ENCODE measurements at places on chromosomes 6 and 20. TPM values are rescaled to one million over a fixed set of nuclear protein-coding genes. Genes with fewer than 3 reads are reported as not detected.

Gene PRDM13
- polyA plus RNA-seq = not detected

Gene PRRT1
- polyA plus RNA-seq = 4.4 TPM

Gene ZNF318
- polyA plus RNA-seq = 22.1 TPM

Gene TRIM40
- not detected for polyA plus RNA-seq

Gene TTPAL
- polyA plus RNA-seq = 15.2 TPM

Gene VGLL2
- polyA plus RNA-seq = not detected

Gene ELOVL2
- 10.7 TPM for polyA plus RNA-seq

Gene FAM83C
- polyA plus RNA-seq = 0.04 TPM

Gene HTR1E
- polyA plus RNA-seq = 0.68 TPM

Gene DDO
- polyA plus RNA-seq = 0.32 TPM

Gene HSPA1L
- 4.2 TPM for polyA plus RNA-seq

Gene OR2B6
- polyA plus RNA-seq = 0.36 TPM

Gene TFAP2C
- polyA plus RNA-seq = 0.92 TPM

Gene ECT2L
- 0.11 TPM for polyA plus RNA-seq

Gene FKBP5
- 27.8 TPM for polyA plus RNA-seq

Gene LRRN4
- 15.3 TPM for polyA plus RNA-seq

Gene GPR6
- polyA plus RNA-seq = not detected

Gene OPN5
- polyA plus RNA-seq = 1.1 TPM

Gene PNPLA1
- 2.9 TPM for polyA plus RNA-seq
